Activated T-cell treated with anti-CD3 and anti-CD28 coated beads for 4 hours (primary cell): ENCODE measurements at places on chromosomes 11 and 22.

DNA sequence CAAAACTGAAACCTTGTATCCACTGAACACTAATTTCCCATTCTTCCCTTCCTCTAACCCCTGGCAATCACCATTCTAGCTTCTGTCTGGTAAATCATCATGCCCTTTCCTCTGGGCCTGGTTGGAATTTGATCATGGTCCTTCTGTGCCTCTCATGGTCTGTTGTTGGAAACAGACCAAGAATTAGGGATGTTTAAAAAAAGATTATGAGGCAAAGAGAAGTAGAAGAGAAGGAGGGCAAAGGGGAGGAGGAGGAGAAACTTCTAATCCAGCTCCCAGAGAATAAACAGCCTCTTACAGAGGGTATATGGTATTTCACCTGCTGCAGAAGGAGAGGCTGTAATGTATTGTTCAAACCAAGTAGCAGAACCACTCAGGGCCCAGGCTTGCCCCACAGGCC lies 10.6 kb downstream of the BCO2 start:
- DNase-seq: no peak

DNA sequence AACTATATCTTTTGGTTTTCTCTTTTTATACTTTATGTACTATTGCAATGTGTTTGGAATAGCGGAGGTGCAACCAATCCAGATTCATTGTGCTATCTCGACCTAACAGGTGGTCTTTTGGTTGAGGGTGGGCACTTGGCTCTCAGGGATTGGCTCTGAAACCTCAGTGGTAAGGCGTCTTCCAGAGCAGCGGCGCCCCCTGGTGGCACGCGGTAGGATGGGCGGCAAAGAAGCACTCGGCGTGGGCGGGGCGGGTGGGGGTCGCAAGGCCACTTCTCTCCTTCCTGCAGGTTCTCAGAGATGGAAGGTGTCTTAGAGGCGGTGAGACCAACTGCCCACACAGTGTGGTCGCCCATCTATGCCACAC lies 19.2 kb upstream of the PLET1 start:
- DNase-seq: peak; percentile 74

- no peak for DNase-seq
Observed at GRCh38 chr11:130882138-130882551, 34.1 kb downstream of the SNX19 start.

DNA sequence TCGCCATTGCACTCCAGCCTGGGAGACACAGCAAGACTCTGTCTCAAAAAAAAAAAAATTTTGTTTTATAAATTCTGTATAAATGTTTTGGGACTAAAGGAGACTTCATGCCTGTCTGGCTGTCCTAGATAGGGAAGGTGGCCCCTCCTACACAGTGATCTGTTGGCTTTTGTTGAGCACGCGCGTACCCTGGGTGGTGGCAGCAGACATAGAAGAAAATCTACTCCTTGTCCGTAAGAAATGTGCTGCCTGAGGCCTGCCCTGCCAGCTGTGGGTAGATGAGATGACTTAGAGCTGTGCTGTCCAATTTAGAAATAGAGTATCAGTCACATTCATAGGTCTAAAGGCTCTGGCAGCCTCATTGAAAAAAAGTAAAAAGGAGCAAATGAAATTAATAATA lies 37.0 kb downstream of the AP2A2 start:
- DNase-seq: no peak

DNA sequence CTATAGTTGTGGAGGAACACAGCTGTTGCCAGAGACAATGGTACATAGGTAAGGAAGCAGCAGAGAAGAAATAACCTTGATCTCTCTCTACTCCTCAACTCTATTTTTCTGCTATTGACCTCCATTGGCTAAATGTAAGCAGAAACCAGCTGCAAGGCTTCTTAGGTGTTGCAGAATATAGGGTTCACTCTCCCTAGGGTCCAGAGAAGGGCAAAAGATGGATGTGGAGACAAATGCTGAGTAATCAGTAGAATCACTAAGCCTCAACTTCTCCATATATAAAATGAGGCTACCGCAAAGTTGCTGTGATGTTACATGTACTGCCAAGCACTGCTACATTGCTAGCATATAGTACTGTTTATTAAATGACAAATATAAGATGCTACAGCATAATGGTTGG lies 120.6 kb downstream of the PDE3B start:
- DNase-seq: no peak

- DNase-seq: no peak
Observed at GRCh38 chr11:9017773-9018172, 14.0 kb upstream of the NRIP3 start.

- DNase-seq: no peak
Observed at GRCh38 chr22:48823941-48824340, 1003.7 kb downstream of the BRD1 start.

DNA sequence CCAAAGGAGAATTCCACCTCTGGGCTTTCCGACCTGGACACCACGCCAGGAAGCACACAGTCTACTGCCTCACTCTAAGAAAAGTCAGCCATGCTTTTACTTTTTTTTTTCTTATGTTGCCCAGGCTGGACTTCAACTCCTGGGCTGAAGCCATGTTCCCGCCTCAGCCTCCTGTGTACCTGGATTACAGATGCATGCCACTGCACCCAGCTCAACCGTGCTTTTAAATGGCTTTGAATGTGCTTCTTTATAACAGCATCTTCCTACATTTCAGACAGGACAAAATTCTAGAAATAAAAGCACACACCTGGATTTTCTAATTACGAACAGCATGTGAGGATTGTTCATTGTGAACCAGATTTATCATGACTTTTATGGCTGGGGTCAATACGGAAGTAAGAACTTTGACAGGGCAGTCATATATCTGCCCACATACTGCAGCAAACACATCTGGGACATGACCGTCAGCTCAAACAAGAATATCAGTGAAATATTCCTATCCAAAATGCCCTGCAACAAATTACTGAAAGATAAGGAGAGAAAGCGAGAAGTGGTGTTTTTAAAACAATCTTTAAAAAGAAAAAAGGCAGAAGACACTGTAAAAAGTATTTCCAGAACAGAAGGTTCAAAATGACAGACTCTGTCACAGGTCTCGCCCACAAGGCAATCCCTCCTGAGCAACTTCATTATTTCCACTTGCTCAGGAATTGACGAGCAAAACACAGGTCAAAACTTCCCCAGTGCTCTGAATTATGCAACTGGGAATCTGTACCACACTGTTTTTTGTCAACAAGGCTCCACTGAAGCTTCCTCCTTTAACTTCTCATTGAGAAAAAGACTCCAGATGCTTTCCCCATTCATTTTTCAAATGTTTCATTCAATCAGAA lies 42.1 kb downstream of the PACSIN2 start:
- no peak for DNase-seq

- no peak for DNase-seq
Observed at GRCh38 chr11:128492903-128493569, 94.3 kb downstream of the ETS1 start.

- DNase-seq: no peak
Observed at GRCh38 chr11:61476371-61476770, 32.2 kb upstream of the LRRC10B start.

- no peak for DNase-seq
Observed at GRCh38 chr22:22870577-22871404, 16.8 kb upstream of the IGLL5 start.

- DNase-seq: no peak
Observed at GRCh38 chr22:39610246-39610645, 39.7 kb downstream of the CACNA1I start.
